Inflammatory macrophage (primary cell): ENCODE measurements at places on chromosomes 16 and 17.
A peak's percentile ranks its signal among the peaks of the same experiment; 100 is the strongest.

- DNase-seq = no peak
Measured at GRCh38 chr17:34008125-34008524, 247.0 kb upstream of the CCL2 start.

DNA sequence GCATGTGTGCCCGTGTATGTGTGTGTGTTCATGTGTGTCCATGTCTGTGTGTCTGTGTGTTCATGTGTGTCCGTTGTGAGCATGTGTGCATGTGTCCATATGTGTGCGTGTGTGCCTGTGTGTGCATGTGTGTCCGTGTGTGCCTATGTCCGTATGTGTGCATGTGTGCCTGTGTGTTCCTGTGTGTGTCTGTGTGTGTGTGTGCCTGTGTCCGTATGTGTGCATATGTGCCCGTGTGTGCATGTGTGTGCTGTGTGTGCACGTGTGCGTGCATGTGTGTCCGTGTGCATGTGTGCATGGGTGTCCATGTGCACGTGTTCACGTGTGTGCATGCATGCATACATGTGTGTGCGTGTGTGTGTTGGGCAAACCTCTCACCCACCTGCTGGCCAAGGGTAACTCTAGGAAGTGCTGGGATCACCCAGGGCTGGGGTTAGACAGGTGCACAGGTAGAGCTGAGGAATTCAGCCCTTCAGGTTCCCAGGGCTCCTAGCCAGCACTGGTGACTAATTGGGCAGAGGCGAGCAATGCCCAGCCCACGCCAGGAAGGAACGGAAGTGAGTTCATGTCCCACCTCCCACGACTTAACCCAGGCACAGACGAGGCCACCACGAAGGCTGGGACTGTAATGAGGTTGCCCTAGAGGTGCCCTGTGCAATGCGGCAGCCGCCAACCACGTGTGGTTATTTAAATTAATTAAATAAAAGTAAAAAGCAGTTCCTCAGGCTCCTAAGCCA lies 8.2 kb upstream of the CSNK1D start:
- DNase-seq = peak; percentile 95

DNA sequence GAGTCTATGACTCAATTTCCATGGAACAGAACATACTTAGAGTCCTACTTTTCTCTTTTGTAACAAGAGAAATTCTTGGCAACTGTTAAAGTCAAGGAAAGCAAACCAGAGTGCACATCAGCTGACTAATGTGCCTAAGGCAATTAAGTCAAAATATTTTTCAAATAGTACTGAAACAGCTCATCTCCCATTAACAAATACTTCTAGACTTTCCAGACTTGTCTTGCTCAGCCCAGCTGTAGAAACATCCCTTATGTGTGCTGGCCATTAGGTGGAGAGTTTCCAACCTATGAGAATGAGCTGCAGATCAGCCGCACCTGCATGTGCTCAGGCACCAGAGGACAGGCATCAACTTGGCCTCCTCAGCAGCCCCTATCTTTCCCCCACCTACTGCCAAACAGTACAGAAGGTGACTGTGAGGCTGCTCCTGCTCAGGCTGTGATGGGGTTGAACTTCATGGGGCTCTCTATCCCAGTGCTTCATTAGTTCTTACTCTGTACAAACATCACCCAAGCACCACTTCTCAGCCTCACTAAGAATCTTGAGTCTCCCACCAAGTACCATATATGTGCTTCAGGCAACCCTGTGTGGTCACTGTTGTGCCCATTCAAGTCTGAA lies 32.2 kb downstream of the TEX2 start:
- no peak for DNase-seq

DNA sequence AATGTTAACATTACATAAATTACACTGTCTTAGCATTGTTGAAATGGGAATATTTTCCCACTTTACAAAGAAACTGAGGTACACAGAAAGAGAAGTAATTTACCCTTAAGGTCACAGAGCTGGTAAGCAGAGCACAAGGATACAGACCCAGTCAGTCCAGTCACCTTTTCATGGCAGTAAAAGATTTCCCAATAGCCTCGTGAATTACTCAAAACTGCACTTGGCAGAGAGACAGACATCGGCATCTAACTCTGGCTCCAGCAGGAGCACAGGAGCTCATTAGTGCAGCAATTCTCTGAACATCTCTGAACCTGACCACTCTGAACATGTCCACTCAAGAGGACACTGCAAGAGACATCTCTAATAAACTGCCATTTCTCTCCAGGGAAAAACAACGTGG lies 3.1 kb downstream of the TEX2 start:
- DNase-seq = no peak

DNA sequence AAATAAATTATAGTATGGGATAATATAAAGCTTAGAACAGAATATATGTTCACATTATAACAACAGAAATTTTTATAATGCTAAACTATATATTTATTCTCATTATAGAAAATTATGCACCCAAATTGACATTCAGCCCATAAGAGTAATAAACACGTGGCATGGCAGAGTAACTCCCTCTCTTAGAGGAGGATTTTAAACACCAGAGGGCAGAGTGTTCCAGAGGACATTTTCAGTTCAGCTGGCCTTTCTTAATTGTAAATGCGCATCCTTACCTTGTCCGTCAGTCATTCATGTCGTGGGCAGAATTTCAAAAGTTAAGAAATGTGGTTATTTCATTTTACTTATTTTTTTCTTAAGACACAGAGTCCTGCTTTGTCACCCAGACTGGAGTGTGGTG lies 147.1 kb downstream of the TANC2 start:
- DNase-seq = peak; percentile 34

DNA sequence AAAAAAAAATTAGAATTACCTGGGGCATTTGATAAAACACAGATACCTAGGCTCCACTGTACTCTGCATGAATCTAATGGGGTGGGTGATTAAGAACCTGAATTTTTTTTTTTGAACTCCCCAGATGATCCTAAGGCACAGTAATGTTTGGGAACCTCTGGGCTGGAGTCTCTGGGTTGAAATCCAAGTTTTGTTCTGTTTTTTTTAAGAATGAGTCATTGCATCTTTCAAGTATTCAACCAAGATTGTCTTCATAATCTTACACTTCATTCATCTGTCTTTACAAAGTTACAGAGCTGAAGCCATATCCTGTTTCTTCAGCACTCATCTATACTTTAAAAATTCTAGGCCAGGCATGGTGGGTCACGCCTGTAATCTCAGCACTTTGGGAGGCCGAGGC lies 52.6 kb downstream of the PIGL start:
- DNase-seq = no peak

GRCh38 chr16:4266372-4266771 lies 6.5 kb downstream of the TFAP4 start:
- DNase-seq = no peak

DNA sequence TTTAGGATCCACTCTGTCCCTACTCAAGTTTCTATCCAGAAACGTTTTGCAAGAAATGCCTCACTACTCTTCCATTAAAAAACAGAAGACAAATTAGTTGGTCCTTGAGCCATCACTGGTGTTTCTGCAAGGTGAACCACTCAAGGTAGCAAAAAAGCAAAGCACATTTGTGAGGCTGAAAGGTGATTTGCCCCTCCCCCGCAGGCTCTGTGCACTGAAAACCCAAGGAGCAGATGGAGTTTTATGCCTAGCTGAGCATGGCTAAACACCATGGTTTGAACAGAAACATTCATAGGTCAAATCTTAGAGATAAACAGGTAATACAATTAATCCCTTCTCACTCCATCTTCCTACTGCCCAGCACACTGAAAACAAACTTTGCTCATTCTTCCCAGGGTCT lies 538.2 kb upstream of the CDH5 start:
- no peak for DNase-seq

DNA sequence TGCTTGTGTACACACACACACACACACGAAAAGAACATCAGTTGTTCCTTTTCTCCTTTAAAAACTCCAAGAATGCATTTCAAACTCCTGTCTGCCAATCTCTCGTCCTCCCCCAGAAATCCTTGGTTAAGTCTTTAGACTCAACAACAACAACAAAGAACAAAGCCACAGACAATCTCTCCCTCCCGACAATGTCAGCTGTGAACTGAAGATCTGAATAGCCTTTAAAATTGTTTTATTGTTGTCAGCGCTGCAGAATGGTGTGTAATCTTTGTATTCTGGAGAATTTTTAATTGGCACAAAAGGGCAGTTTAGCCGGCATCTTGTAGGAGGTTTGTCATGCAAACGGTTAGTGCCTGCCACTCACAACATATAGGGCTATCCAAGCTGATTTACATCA lies 219.5 kb downstream of the MSI2 start:
- DNase-seq = no peak

DNA sequence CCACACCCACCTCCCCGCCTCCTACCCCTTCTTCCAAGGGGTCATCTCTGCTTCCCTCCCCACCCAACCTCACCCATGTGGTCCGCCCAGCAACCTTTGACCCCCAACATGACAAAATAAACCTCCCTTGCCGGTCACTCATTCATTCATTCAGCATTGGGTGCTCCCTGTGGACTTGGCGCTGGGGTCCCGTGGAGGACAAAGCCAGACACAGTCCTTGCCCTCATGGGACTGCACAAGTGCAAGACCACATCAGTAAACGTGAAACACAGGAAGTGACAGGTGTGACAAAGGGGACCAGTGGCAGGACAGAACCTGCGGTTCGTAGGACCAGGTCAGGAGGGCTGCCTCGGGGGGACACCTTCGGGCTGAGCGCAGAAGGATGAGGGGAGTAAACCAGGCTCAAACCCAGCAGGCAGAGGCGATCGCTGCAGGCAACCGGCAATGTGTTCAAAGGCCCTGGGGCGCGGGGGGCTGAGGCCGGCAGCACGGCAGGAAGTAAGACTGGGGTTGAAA lies 185.4 kb downstream of the SEC14L1 start:
- DNase-seq = no peak

DNA sequence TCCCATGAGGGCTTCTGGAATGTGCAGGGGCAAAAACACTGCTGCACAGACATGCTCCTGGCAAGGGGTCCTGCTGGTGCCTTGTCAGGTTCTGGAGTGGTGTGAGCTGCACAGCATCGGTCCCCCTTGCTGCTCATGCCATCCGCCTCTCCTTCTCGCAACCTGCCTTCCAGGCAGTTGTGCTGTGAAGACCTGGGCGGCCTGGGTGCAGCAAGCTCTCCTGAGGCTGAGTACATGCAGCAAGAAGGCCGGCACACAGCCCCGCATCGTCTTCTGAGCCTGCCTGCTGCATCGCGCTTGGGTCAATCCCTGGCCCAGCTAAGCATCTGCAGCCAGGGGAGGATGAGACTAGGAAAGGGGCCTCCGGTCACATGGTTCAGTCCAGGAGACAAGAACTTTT lies 478 bp upstream of the TRPV1 start:
- no peak for DNase-seq

DNA sequence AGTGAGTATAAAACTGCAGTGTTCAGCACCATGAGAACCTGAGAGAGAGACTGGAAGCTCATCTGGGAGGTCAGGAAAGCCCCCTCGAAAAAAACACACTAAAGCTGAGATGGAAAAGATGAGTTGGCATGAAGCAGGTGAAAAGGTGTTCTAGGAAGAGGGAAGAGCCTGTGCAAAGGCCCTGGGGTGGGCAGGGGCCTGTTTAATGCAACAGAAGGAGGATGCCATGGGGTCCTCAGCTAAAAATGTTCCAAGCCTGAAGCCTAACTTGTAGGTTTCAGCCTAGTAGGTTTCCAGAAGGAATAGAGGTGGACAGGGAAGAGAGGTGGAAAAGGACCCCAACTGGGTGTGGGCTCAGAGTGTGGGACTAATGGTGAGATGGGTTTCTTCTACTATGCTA lies 242.3 kb upstream of the ZFHX3 start:
- no peak for DNase-seq

DNA sequence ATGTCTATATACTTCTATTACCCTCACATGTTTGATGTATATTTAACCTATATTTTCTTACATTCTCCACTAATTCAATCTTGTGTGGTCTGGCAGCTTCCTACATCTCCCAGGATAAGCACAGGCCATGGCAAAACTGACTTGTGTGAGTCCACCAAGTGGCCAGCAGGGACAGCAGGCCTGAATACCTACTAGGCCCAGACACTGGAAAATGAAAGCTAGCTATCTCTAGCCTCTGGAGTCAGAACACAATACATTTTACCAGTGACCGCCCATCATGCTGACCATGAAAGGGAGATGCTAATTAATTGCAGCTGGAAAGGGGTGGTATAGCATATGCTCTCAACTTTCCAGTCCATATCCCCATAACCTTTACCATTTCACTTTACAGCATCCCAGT lies 132.3 kb downstream of the PCTP start:
- no peak for DNase-seq

- DNase-seq = no peak
Measured at GRCh38 chr17:17541640-17542001, 45.4 kb upstream of the RASD1 start.

GRCh38 chr17:27572665-27573064 lies 58.3 kb upstream of the LGALS9 start:
- no peak for DNase-seq

GRCh38 chr16:66293207-66293735 lies 73.2 kb upstream of the CDH5 start:
- DNase-seq = no peak

GRCh38 chr17:67434061-67434525 lies 57.0 kb downstream of the PITPNC1 start:
- DNase-seq = peak; percentile 96
